ENCODE measurements at places on chromosomes 6 and 20.

DNA sequence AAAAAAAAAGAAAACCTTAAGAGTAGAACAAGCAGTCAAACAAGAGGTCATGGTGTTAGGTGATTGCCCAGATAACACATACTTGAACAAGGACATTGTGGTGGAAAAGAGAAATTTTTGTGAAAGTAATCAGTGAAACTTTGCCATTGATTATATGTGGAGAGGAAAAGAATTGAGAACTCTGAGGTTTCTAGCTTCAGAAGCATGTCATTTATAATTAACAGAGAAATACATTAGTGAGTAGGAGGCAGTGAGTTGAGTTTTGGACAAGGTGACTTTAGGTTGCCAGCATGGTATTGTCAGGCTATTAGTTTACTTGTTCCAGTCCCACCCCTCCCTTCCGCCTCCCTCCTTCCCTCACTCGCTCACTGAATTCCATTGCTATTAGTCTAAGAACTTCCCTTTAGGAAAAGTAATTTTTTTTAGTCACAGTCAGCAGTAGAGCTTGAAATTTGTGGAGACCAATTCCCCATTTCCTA lies 17.2 kb downstream of the TAB2 start:
- DNase-seq: no peak

GRCh38 chr6:144897441-144897921 lies 612.3 kb downstream of the UTRN start:
- DNase-seq: peak; percentile 9

DNA sequence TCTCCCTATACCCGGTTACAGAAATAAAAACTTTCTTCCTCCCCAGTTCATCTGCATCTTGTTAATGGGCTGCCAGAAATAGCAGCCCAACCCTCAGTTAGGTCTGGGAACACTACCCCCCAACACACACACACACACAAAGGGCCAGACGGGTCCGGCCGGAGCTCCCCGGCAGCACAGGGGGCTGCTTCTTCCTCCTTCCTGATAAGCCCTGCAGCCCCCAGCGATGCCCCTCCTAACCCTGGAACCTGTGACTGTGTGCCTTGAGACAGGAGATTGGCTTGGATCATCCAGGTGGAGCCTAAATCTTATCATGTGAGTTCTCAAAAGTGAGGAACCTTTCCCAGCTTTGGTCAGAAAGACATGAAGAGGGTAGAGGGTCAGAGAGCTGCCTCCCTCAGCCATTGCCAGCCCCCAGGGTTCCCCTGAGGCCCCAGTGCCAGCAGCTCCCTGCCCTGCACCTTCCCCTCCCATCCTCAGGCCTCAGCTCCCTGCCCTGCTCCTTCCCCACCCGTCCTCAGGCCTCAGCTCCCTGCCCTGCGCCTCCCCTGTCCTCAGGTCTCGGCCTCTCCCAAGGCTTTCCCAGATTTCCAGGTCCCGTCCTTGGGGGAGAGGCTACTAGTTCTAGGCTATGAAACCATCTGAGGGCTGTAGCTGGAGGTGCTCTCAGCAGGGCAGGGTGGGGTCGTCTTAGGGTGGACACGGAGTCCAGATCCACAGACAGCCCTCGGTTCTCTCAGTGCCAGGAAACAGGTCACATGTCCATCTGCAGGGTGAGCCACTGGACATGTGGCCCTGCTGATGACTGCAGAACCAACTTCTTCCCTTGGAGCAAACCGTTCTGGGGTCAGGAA lies 34.5 kb upstream of the CST7 start:
- DNase-seq: no peak

DNA sequence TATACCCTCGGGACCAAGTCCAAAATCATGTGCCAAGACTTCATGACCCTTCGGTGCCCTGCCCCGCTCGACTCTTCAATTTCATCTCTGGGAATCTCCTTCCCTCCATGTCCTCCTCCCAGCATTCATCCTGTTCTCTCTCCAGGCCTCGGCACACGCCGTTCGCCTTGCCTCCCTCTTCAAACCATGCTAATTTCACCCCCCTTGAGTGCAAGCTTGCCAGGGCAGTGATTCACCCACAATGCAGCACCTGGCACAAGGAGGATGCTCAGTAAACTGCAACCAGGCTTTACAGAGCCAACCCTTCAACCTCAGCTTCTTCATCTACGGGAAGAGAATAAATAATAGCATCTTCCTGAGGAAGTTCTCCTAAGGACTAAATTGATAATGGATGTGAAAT lies 4.1 kb downstream of the KCNS1 start:
- DNase-seq: no peak

- DNase-seq: no peak
Observed at GRCh38 chr20:57980506-57980905, 247.9 kb downstream of the ANKRD60 start.

- no peak for DNase-seq
Observed at GRCh38 chr6:155828989-155829388, 373.4 kb upstream of the NOX3 start.

DNA sequence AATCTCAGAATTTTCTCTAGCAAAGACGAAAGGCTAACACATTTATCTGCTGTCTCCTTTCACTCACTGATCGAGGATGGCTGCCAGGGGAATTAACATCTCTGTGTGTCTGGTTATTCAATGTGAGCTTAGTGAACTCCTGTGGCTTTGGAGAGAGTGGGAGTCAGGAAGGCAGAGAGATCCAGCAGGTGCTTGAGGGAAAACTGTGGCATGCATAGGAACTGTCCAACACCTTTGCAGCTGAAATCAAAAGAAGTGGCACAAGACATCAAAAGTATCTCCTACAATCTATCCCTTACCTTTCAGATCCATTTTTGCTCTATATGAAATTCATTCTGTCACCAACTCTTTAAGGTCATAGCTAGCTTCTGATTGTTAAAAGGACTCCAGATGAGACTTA lies 11.8 kb upstream of the FAM184A start:
- no peak for DNase-seq

DNA sequence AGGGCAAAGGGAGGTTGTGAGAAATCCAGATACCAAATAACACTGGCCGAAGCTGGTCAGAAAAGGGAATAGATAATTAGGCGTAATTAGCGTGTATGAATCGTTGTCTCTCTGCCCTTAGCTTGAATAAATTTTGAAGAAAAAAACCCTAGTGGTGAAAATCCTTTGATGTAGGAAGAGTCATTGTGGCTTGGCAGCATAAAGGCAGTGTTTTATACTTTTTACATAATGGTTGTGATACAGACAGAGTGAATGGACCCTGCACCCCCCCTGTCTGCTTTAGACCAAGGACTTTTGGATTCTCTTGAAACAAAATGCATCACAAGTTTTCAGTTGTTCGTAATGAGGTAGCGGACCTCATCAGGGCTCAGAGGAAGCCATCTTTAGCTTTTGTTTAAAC lies 126.5 kb downstream of the AFG1L start:
- no peak for DNase-seq

- DNase-seq: no peak
Observed at GRCh38 chr6:34149831-34150400, 4.0 kb upstream of the GRM4 start.

DNA sequence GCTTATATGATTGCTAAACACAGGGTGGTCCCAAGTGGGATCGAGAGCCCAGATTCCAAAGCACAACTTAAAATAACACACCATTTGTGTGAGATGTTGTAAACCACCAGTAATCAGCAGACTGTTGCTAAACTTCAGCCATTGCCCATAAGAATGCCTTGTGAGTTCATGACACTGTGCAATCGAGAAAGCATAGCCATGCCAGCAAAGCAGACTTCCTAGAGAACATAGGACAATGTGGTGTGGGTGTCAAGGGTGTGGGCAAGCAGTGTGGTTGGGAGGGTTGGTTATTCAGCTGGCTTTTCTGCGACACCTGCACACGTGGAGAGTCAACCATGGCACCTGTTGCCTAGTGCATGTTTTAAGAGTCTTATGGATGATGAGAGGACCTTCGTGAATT lies 16.1 kb upstream of the CALHM6 start:
- no peak for DNase-seq

DNA sequence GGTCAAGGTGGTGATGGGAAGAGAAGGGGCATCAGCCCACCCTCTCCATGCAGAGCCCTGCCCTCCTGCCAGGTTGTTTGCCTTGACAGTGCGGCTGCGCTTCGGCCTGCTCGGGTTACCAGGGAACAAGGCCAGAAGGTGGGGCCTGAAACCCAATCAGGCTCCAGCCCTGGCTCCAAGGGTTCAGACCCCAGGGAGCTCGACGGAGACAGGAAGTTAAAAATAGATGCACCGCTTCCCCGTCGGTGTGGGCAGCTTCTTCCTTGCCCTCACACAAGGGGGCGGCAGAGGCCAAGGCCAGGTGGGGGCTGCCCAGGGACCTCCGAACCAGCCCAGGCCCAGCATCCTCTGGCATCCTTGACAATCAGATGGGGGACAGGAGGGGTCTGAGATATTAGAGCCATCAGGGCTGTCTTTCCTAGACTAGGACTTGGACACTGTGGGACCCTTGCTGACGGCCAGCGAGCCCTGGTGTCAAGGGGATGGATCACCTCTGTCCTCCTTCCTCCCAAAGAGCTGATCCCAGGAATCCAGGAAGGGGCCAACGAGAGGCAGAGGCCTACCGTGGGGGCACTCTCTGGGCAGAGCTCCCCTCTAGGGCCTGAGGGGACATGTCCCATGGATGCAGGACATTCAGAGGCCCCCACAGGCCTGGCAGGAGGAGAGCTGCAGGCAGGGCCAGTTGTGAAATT lies 65.2 kb downstream of the RIPOR3 start:
- no peak for DNase-seq

DNA sequence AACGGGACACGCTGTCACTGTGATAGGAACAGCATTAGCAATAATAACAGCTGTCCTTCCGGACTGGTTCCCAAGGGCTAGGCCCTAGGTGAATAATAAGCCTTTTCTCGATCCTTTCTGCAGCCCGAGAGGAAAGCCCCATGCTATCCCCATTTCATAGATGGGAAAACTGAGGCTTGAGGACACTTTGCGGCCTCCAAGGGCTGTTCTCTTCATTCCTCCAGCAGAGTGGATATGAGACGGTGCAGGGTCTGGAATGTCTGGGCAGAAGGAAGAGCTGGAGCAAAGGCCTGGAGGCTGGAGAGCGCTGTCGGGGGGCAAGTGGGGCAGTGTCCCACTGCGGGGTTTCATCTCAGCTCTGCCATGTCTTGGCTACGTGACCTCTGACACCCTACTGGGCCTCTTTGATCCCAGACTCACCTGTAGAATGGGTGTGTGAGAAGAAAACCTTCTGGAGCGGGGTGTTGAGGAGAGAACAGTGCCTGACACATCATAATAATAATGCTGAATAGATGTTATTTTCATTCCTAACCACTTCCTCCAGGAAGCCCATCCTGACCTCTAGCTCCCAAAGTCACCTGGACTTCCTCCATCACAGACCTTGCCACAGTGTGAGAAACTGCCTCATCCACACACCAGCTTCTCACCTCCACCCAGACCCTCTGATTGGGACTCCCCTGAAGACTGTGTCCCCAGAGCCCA lies 74.8 kb downstream of the CEBPB start:
- DNase-seq: no peak

GRCh38 chr20:9035126-9035525 lies 33.8 kb upstream of the PLCB4 start:
- DNase-seq: peak; percentile 34

DNA sequence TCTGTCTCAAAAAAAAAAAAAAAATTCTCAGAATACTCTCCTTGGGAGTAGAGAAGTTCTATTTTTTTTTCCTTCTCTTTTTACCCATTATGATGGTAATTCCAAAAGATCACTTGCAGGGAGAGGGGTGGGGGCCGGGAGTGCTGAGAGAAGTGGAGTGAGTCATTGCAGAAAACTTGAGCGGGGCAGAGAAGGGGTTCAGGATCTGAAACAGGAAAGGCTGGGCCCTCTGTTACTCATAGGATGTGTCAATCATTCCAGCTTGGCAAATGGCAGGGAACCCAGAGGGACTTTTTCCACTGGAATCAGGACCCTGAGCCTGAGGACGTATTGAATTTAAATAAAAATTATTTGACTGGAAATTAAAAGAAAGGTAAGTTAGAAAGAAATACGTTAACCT lies 111.4 kb upstream of the ARMC2 start:
- DNase-seq: peak; percentile 28

DNA sequence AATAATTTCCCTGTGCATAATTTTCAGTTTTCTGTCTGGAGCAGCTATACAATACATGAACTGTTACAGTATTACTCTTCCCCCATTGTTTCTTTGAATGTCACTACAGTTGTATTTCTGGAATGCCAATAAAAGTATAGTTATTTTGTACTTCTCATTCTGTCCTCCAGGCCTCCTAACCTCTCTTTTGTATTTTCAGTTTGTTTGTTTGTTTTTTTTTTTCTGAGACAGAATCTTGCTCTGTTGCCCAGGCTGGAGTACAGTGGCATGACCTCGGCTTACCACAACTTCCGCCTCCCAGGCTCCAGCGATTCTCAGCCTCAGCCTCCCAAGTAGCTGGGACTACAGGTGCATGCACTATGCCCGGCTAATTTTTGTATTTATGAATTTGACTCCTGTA lies 16.8 kb upstream of the ARID1B start:
- DNase-seq: no peak

- peak; percentile 28 for DNase-seq
Observed at GRCh38 chr20:41618807-41619311, 682 bp upstream of the CHD6 start.

DNA sequence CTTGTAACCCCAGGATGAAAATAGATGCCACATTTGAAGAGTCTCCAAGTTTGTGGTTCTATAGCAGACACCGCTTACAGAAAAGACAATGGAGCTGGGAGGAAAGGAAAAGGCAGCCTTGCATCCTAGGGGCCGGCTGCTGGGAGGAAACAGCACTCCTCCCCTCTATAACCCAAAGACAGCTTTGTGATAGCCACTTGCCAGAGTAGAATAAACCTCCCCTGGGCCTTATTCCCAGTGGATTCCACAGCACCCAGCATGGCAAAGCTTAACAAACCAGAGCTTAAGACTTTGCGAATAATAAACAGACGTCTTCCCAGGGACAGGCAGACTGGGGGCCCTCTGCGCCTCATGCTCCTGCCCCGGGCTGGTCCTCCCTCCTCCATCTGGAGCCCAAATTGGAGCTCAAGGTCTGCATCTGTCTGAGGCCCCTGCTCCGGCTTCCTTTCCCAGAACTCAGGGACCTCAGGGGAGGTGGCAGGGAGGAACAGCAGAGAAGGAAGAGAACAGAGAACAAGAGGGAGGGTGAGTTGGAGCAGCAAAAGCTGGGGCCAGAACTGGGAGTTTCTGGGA lies 8.8 kb upstream of the TAF8 start:
- DNase-seq: no peak

Data from H54 (cell line).